ENCODE measurements at places on chromosomes 7 and 10. TPM values are rescaled to one million over a fixed set of nuclear protein-coding genes. Genes with fewer than 3 reads are reported as not detected.

Gene FIS1
- polyA plus RNA-seq, result 329 TPM

Gene ANAPC16
- 49.8 TPM for polyA plus RNA-seq

Gene TAS2R16
- polyA plus RNA-seq, result not detected

Gene THNSL1
- 0.78 TPM for polyA plus RNA-seq

Gene WDFY4
- polyA plus RNA-seq, result not detected

Gene TMEM72
- polyA plus RNA-seq, result not detected

Gene OR6V1
- polyA plus RNA-seq, result not detected

Gene DYDC2
- polyA plus RNA-seq, result not detected

Gene ALOX5
- not detected for polyA plus RNA-seq

Gene CHAT
- polyA plus RNA-seq, result not detected

Gene FIGNL1
- polyA plus RNA-seq, result 8.3 TPM

Gene SGCE
- 110 TPM for polyA plus RNA-seq

Gene ZNF425
- polyA plus RNA-seq, result 2.0 TPM

Gene PNLIPRP3
- polyA plus RNA-seq, result not detected

Gene PON1
- polyA plus RNA-seq, result not detected

Gene SPDYE16
- not detected for polyA plus RNA-seq

Gene ANKRD7
- polyA plus RNA-seq, result not detected

Gene ITGA8
- 10.1 TPM for polyA plus RNA-seq

Gene GBX1
- polyA plus RNA-seq, result not detected

Gene AP3M1
- polyA plus RNA-seq, result 31.7 TPM

Gene OPN4
- not detected for polyA plus RNA-seq

Gene CPA5
- 0.15 TPM for polyA plus RNA-seq

Gene PITX3
- not detected for polyA plus RNA-seq

Gene CELF2
- polyA plus RNA-seq, result 8.8 TPM

Gene NUPR2
- not detected for polyA plus RNA-seq

Gene NEBL
- polyA plus RNA-seq, result not detected

Gene OR2AE1
- not detected for polyA plus RNA-seq

Gene FFAR4
- not detected for polyA plus RNA-seq

Gene PTPN20
- not detected for polyA plus RNA-seq

Gene TAS2R41
- polyA plus RNA-seq, result not detected

Gene LRRN3
- 12.7 TPM for polyA plus RNA-seq

Gene REPIN1
- polyA plus RNA-seq, result 41.3 TPM

Gene INSYN2A
- polyA plus RNA-seq, result 0.06 TPM

Gene ITIH2
- polyA plus RNA-seq, result not detected

Gene GPR85
- 2.6 TPM for polyA plus RNA-seq

Gene RNLS
- 11.8 TPM for polyA plus RNA-seq

Gene TCTN3
- 48.6 TPM for polyA plus RNA-seq

Gene FAS
- 52.3 TPM for polyA plus RNA-seq

Gene ITPRID1
- polyA plus RNA-seq, result not detected
